ENCODE measurements at places on chromosomes 5 and 9. TPM values are rescaled to one million over a fixed set of nuclear protein-coding genes. Genes with fewer than 3 reads are reported as not detected.

The ADRA1B gene
- 0.71 TPM for total RNA-seq

- DNase-seq: no peak
Measured at GRCh38 chr5:112549127-112549526, 130.1 kb upstream of the EPB41L4A start.

DNA sequence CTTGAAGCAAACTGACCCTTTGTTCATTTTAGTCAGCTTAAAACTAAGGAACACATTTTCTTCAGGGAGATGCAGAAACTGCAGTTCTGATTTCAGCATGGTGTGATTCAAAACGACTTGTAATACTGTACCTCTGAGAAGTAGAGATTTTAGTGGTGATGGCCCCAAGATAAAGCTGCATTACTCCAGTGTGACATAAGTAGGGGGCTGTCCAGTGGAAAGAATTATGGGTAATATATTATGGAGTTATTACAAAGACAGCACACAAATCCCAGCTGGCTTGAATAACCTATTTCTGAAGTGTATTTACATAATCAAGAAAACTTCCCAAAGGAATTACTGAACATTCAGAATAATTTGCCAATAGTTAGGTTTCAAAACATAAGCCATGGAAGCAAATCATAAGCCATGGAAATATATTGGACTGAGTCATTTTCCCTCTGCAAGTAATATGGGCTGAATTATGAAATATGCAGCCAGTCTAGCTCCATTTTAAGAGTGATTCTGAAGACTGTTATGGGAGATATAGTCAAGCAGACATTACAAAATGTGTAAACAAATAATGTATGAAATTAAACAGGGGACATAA, 133.7 kb upstream of the FBXL17 start:
- no peak for DNase-seq

GRCh38 chr5:32346869-32347268, 34.1 kb upstream of the MTMR12 start:
- peak; percentile 20 for DNase-seq

- DNase-seq: peak; percentile 65
Measured at GRCh38 chr5:74631081-74631953, 9.2 kb downstream of the ENC1 start.
